ENCODE measurements at places on chromosomes 11 and 22.

DNA sequence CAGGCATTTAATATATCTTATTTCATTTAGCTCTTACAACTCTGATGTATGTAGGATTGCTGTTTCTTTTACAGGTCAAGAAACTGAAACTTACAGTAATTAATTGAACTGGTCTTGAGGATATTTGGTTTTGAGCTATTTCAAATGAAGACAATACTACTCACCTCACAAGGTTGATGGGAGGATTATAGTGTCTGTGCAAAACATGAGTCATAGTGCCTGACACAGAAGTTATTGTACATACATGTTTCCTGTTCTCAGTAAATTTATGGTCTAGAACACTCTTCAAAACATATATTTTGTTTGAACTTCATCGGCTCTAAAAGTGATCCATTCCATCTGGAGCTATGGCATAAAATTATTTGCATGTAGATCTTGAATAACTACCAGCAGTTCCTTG lies 61.9 kb downstream of the CECR2 start:
- no peak for DNase-seq

GRCh38 chr11:58574881-58575280 lies 775 bp downstream of the LPXN start:
- DNase-seq: no peak

- DNase-seq: no peak
These were observed 34.0 kb downstream of the KCNQ1OT1 start for GRCh38 chr11:2665526-2666400.

DNA sequence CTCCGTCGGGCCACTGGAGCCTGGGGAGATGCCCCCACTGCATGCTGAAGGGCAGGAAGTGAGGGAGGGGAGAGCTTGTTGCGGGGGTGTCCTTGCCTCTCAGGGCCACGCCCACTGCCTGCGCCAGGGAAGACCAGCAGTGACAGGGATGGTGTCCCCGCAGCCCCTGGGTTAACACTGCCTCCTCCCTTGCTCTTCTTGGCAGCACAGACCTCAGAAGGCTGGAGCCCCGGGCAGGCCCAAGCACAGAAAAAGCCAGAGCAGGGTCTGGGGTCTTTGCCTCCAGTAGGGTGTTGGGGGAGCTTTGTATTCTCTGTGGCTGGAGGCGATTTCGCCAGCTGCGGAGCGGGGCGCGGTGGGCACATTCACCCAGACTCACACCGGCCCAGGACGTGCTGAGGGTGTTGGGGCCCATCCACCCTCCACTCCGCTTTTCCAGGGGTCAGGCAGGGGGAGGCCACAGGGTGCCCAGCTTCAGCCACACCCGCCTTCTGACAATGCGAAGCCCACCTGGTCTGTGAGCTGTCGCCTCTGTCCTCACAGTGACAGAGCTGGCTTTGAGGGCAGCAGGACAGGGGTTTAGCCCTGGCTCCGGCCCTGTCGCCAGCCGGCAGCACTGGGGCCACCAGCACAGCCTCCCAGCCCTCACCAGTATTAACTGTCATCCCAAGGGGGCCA lies 83.7 kb downstream of the CDKN1C start:
- no peak for DNase-seq

GRCh38 chr11:2741377-2742131 lies 41.8 kb upstream of the KCNQ1OT1 start:
- no peak for DNase-seq

DNA sequence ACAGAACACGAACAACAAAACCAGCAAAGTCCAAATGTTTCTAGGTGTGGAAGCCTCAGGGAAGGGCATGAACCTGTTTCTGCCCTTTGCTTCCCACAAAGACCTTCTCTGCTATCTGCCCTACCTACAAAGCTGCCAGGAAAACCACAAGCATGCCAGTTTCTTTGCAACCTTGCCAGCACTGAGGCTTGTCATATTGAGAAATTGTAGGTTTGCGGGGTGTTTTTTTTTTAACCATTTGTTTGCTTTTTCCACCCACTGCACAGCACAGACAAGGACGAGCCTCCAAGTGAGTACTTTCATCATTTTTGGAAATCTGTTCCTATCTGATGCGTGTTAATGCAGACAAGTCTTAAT lies 12.8 kb downstream of the PARVG start:
- no peak for DNase-seq

- DNase-seq: no peak
These were observed 205.0 kb upstream of the RAG2 start for GRCh38 chr11:36803084-36803483.

- no peak for DNase-seq
These were observed 611.8 kb downstream of the BRD1 start for GRCh38 chr22:49215840-49216239.

- no peak for DNase-seq
These were observed 810.0 kb downstream of the BRD1 start for GRCh38 chr22:49017482-49018329.

DNA sequence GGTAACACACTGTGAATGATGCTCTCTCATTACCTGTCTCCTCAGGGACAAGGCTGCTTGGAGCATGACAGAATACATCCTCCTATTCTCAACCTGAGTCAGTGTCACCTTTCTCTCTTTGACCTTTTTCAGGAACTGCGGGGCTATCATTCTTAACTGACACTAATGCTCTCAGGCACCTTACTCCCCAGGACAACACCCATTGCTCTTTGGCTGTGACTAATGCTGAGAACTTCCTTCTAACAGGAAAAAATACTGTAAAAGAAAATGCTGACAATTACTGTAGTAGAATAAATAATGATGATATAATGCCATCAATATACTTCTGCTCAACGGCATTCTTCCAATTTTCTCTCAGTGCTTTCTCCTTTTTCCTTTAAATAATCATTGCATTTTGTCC lies 2082.7 kb upstream of the RAG2 start:
- DNase-seq: no peak

- no peak for DNase-seq
These were observed 458.0 kb upstream of the KIRREL3 start for GRCh38 chr11:127458561-127458960.

GRCh38 chr11:129251067-129251466 lies 58.9 kb upstream of the ARHGAP32 start:
- no peak for DNase-seq

- DNase-seq: no peak
These were observed 1651.5 kb downstream of the LRRC4C start for GRCh38 chr11:39807904-39808303.

GRCh38 chr11:44277196-44278090 lies 32.5 kb downstream of the ALX4 start:
- no peak for DNase-seq
